ENCODE measurements at places on chromosomes 16 and 17.

- no peak for DNase-seq
These were observed 76.0 kb downstream of the EMP2 start for GRCh38 chr16:10504404-10504885.

GRCh38 chr16:70688246-70688742 is 2.4 kb upstream of the MTSS2 start:
- DNase-seq = no peak

- DNase-seq = no peak
These were observed 45.8 kb upstream of the PLCG2 start for GRCh38 chr16:81733295-81733694.

- no peak for DNase-seq
These were observed 77.6 kb upstream of the CACNG3 start for GRCh38 chr16:24178496-24178895.

DNA sequence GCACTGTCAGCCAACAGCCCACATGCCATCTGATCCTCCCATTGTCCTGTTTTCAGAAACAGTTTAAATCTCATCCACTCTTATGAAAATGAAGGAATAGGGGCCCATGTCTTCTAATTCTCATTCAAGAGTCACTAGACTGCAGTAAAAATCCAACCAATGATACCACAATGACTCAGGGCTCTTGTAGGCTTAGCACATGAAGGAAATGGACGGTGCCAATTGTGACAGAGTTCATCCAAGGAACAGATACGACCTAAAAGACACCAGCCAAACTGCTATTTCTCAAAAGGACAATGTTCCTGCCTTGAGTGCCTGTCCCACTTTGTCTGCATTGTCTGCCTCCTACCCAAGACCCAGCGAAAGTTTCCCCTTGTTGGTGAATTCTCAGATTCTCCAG is 204.8 kb upstream of the COX10 start:
- peak; percentile 34 for DNase-seq

- DNase-seq = no peak
These were observed 8.3 kb downstream of the RUSF1 start for GRCh38 chr16:31499928-31500327.

- no peak for DNase-seq
These were observed 175.0 kb downstream of the IRF8 start for GRCh38 chr16:86073763-86074493.

DNA sequence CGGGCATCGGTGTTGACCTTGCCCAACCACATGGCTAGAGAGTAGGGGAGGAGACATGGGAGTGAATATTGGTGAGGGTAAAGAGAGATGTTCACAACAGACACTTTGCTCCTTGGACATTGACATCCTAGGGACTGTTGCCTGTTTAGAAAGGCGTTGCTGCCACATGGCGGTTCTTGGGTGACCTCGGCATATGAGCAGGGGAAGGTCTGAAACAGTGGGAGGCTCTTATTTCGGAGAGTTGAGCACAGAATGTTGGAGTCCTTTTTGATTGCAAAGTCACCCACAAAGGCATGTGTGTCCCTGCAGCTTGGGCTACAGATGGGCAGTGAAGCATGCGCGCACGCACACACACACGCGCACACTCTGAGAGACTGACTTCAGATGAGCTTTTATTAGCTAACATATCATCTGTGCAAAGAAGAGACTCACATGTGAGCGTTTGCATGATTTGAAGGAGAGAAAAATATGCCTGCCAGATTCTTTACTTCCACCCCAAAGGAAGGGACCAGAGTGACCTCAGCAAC is 104.4 kb downstream of the SHISA9 start:
- DNase-seq = no peak

DNA sequence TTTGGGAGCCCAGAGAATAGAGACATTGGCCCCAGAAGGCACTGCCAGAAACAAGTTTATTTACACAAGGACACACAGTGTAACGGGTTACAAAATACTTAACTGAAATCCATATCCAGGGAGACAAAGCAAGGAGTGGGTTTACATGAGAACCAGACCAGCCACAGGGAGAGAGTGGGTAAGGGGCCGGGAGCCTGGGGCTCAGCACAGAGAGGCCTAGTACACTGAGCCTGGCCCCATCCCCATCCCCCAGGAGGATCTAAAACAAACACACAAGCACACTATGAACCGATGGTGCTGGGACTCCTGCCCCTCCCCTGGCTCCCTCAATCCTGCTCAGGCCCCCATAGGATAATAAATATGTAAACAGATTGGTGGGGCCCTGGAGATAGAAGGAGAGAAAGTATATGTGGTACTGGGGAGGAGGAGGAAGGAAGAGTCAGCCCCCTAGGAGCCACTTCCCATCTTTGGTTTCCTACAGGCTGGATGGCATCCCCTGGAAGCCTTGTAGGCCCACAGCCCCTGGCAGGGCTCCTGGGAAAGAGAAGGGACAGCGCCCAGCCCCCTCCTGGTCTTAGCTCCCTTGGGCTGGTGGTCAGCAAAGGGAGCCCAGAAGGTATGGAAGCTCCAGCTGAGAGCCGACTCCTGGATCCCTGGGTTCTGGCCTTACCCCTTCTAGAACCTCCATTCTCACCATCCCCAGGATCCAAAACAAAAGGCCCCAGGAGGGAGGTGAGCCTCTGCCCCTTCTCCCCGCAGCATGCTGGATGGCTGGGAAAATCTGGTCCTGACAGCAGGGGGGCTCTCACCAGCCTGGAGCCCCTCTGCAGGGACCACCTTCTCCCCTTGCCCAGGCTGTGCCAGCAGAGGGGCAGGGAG is 6.4 kb downstream of the G6PC3 start:
- DNase-seq = no peak

DNA sequence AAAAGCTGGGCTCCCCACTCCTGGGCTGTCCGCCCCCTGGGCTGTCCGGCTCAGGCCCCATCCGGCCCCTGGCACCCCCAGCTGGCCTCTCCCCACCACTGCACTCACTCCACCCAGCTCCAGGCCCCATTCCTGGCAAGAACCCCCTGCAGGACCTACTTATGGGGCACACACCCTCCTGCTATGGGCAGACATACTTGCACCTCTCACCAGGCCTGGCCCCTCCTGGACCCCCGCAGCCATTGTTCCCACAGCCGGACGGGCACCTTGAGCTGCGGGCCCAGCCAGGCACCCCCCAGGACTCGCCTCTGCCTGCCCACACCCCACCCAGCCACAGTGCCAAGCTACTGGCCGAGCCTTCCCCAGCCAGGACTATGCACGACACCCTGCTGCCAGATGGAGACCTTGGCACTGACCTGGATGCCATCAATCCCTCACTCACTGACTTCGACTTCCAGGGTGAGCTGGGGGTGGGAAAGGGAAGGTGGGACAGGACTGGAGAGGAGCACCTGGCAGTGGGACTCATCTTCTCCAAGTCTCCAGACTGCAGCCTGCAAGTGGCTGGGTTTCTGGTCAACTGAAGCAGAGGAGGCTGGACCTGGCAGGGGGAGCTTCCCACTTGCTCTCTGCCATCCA is 17.6 kb downstream of the UNC119 start:
- no peak for DNase-seq

- DNase-seq = no peak
These were observed 104.1 kb downstream of the CDH13 start for GRCh38 chr16:82730901-82731300.

GRCh38 chr17:76154292-76154691 is 13.2 kb upstream of the FOXJ1 start:
- no peak for DNase-seq

DNA sequence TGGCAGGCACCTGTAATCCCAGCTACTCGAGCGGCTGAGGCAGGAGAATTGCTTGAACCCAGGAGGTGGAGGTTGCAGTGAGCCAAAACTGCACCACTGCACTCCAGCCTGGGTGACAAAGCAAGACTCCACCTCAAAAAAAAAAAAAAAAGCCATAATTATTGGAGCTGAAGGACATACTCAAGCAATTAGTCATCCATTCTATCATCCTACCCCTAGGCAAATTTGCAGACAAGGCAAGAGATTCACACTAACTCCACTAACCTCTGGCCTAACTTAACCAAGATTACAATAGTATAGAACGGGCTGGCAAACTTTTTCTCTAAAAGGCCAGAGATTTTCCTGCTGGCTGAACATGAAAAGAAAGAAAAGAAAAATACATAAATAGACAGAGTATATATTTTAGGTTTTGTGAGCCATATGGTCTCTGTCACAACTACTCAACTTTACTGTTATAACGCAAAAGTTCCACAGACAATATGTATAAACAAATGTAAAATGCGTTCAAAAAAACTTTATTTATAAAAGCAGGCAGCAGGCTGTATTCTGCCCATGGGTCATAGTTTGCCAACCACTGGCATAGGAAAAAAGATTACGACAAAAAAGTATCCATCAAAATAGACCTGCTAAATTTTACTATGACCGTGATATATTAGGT is 29.7 kb downstream of the BRIP1 start:
- peak; percentile 49 for DNase-seq

DNA sequence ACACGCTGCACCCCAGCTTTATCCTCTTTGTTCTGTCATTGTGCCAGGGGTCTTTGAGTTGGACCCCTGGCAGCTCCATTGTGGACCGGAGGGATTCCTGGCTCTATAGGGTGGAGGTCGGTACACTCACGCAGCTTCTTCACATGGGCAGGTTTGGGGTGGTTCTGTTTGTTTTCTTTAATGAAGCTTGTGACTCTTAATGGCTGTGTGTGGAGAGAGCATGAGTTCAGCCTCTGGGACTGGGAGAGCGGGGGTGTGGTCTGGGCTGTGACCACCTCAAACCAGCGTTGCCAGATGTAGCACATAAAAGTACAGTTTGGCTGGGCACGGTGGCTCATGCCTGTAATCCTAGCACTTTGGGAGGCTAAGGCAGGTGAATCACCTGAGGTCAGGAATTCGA is 21.2 kb upstream of the NAGLU start:
- no peak for DNase-seq

GRCh38 chr17:75874323-75875181 is 3.8 kb downstream of the TRIM47 start:
- no peak for DNase-seq

GRCh38 chr17:55284001-55284884 is 19.5 kb downstream of the HLF start:
- DNase-seq = no peak

- no peak for DNase-seq
These were observed 214.1 kb downstream of the ANKFN1 start for GRCh38 chr17:56367366-56367765.

DNA sequence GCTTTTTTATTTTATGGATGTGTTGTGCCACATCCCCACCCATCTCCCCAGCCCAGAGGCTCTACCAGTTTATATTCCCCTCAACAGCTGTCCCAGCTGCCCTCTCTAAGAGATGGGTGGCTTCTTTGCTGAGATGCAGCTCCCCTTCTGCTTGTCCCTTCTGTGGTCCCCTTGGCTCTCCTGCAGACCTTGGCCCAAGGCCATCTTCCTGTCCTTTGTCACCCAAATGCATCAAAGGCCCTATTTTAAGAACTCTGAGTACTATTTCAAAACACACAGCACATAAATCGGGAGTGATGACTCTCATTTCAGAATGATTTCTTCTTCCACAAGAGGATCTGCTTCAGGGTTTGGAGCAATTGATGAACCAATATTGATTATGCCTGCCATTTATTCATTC is 85.3 kb downstream of the SPACA3 start:
- DNase-seq = no peak

DNA sequence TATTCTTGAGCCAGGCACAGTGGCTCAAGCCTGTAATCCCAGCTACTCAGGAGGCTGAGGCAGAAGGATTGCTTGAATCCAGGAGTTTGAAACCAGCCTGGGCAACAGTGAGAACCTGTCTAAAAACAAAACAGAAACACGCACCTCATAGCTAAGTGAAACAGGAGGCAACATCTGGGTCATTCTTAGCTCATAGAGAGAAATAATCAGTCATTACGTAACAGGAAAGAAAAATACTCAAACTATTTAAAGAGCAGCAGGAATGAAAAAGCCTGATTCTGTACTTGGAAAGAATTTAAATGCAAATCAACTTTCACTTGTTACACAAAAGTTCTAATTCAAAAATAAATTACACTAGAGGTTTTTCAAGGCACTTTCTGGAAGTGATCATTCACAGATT is 17.2 kb downstream of the CHCT1 start:
- DNase-seq = no peak

DNA sequence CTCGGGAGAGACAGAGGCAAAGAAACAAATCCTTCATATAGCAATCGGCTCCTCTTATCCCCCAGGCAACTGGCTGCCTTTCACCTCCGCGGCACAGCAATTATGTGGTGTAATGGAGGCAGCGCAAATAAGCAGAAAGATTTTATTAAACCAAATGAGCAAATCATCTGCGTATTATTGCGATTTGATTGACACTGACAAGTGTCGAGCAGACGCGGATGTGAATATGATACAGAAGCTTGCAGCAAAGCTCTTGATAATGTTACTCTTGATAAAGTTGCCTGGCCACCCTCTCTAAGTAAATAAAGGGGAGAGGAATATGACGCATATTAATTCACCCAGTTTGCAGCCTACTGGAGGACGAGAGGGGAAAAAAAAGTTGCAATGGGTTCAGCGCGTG is 26.5 kb upstream of the AKTIP start:
- DNase-seq = no peak

GRCh38 chr16:3101841-3102470 is 2.9 kb upstream of the ZSCAN10 start:
- no peak for DNase-seq

GRCh38 chr17:40173091-40173777 is 4.0 kb upstream of the RAPGEFL1 start:
- no peak for DNase-seq

GRCh38 chr17:76578376-76578775 is 7.3 kb downstream of the ST6GALNAC2 start:
- DNase-seq = no peak

DNA sequence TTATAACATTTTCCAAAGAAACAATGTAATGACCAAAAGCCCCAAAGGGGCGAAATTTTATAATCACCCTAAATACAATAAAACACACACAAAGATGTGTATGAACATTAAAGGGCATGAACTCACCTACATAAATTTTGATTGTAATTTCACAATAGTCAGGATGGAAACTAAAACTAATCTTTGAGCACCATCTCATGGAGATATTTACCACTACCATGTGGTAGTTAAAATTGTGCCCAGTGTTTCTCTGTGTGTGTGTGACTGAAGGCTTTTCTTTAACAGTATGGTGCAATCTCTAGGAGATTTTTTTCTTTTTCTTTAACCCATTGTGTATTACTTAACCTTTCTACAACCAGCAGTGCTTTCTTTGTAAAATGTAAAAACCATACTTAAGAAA is 19.7 kb upstream of the MEIOC start:
- DNase-seq = peak; percentile 46

GRCh38 chr16:65010125-65010524 is 111.7 kb downstream of the CDH11 start:
- no peak for DNase-seq

DNA sequence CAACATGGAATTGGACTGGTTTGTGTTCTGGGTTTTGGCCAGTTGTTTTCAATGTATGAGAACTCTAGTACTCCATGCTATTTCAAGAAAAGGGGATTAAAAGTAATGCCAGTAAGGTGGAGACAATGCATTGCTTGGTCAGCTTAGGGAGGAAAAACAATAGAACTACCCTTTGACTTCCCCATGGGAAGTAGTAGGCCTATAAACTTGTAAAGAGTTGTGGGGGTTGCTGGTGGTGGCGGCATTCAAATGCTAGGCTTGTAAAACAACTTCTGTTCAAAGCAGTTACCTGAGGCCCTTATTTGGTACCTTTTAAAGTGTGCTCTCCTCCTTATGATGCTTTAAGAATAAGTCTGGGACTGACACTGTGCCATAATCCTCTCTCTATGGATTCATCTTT is 9.4 kb downstream of the MAP3K3 start:
- DNase-seq = no peak

GRCh38 chr16:79348521-79349306 is 251.8 kb downstream of the MAF start:
- no peak for DNase-seq

- no peak for DNase-seq
These were observed 2.1 kb downstream of the NMT1 start for GRCh38 chr17:45063198-45063597.

All from fibroblast of skin of left quadriceps (primary cell).